ENCODE measurements at places on chromosomes 2 and 18. TPM values are rescaled to one million over a fixed set of nuclear protein-coding genes. Genes with fewer than 3 reads are reported as not detected.

Gene LRP1B
- total RNA-seq, result not detected

Gene POTEJ
- total RNA-seq, result not detected

Gene CCNYL1
- total RNA-seq, result 6.1 TPM

Gene TFPI
- not detected for total RNA-seq

Gene ANKMY1
- total RNA-seq, result 28.2 TPM

Gene FOXD4L1
- 0.18 TPM for total RNA-seq

Gene UGT1A5
- total RNA-seq, result not detected

All from activated CD4-positive, alpha-beta memory T cell treated with anti-CD3 and anti-CD28 coated beads, Interleukin-2, amount 10 ng/mL, durations not matched to agents 7 days and 5 days (primary cell).